Stimulated activated CD4-positive, alpha-beta T cell treated with anti-CD3 and anti-CD28 coated beads, TNF-alpha, amount 100 ng/mL, for 1 hour (primary cell): ENCODE measurements at places on chromosomes 6 and 20.

DNA sequence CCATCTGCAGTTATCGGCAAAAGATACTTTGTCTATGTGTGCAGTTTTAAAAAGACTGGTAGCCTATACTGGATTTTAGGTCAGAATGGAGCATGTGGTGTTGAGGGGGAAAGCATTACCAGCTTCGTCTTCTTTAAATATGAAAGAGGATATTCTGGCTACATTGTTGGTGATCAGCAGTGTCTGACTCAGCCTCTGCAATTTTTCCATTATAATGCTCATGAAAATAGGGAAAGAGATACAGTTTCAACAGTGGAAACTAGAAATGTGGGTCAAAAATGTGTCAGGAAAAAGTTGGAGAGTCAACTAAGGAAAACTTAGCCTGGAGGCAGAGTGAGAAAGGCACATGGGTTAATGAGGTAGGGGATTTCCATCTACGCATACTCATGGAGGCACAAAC lies 45.2 kb downstream of the HDGFL1 start:
- DNase-seq, result no peak

DNA sequence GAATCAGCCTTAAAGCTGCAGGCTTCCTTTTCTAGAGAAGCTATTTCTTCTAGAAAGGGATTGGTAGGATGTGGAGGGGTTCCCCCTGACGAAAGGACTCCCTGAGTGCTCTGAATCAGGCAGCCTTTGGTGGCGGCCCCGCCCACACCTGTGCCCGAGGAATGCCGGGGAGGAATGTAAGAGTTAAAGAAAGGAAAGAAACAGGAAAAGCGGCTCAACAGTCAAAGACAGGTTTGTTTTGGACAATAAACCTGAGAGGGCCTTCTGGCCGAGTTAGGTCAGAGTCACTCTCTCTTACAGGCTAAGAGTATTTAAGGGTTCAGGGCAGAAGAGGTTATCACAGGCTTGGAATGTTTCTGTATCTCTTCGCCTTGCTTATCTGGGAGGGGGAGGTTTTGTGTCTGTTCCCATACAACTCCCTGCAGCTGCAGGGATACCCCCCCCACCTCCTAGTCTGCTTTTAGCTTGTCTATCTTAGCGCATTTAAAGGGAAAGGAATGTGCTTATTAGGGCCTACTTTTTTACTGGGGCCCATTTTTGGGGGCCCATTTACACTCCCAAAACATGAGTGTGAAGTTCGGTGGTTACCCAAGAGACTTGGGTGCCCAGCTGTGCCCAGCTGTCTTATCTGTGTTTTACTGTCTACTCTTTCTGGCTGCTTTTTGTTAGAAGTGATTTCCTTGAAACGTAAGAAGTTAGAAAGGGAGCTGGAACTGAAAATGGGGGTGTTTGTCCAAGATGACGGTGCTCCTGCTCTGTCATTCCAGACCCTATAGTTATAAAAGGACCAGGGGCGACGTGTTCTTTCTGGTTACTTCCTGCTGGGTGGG lies 32.8 kb downstream of the DYNLT1 start:
- no peak for DNase-seq

DNA sequence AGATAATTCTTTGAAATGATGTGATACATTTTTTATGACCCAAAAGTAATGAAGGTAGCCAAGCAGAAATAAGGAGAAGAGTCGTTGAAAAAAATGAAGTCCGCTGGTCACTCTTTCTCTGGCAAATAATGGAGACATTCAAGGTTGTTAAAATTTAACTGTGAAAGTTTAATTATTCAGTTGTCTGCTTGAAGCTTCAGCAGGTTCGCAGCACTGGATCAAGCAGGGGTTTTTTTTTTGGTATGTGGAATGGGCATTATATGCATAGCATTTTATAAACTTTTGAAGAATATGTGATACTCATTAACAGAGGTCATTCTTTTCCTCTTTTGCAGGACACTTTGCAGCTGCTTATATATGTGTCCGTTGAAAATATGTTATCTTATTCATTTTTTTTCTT lies 21.6 kb upstream of the FUT9 start:
- no peak for DNase-seq

- no peak for DNase-seq
Observed at GRCh38 chr20:20037960-20038359, 14.3 kb downstream of the CRNKL1 start.

GRCh38 chr20:46108435-46108841 lies 9.7 kb upstream of the CD40 start:
- no peak for DNase-seq

GRCh38 chr6:159067334-159067733 lies 22.5 kb upstream of the TAGAP start:
- no peak for DNase-seq

- no peak for DNase-seq
Observed at GRCh38 chr6:20182069-20182468, 30.2 kb downstream of the MBOAT1 start.

GRCh38 chr6:21496196-21496595 lies 97.4 kb upstream of the SOX4 start:
- no peak for DNase-seq

DNA sequence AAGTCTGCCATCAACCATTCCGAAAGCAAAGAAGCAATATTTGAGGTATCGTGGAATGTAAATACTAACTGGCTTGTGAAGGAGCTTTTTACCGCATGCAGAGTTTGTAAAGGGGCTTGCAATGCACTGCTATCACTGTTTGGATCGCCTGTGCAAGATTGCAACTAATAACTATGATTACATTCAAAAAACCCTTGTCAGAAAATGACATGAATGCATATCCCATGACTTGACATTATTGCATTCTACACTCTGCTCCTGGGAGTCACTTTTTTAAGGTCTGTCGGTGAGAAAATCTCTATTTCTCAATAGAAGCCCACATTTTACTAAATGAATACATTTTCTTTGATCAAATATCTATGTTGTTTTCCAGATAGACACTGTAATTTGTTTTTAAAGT lies 335.4 kb upstream of the SPTLC3 start:
- DNase-seq, result no peak

DNA sequence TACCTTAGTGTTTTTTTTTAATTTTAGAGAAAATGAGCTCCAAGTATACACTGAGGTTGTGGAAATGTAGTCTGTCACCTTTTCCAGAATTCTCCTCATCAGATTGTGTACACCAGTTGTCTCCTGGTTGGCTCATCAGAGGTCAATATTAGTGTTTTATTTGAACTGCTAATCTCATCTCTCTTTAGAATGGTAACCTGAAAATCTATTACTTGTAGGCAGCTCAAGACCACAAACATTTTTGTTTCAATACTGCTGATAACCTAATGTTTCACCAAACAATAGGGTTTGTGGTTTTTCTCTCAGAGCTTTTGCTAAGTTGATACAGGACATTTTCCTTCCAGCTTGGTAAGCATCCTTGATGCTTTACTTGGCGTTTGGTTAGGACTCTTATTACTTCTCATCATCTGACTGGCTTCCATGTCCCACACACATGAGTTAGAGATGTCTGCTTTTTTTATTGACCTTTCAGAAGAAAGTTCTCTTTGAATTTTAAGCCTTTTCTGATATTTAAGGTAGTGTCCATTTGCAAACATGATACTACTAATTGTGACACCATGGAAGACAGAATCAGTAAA lies 15.1 kb downstream of the ADGRG6 start:
- no peak for DNase-seq

GRCh38 chr6:143559051-143559660 lies 47.6 kb upstream of the FUCA2 start:
- DNase-seq, result no peak

DNA sequence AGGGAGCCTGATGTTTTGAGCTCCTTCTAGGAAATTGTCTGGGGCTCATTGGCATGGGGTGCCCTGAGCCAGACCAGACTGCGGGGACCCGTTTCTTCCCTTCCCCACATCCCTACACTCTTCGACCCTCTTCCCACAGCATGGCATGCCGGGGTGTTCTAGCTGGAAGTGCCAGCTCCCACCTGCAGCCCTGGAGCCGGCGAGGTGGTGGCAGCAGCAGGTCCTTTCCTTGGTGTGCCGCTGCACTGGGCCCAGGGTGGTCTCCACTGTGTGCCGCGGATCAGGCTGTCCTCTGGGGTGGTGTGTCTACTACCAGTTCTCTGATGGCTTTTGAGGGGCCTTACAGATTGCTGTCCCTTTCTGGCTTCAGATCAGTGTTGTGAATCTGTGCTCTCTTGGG lies 7.5 kb upstream of the RWDD1 start:
- no peak for DNase-seq

DNA sequence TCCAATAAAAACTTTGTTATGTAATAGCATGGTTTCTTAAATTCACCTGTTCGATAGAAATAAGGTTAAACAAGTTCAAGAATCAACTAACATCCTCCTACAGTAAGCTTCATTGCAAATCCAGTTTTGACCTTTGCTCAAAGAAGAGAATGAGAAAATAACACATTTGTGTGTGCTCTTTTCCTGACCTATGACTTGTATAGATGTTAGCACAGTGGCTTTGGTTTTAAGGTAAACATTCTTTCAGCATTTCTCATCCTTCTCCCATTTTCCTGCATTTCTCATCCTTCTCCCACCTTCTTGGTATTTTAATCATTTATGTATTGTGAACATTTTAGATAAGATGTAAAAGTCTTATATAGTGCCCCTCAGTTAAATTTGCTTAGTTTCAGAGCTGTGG lies 73.9 kb downstream of the PLCB1 start:
- DNase-seq, result no peak

GRCh38 chr6:12334526-12335130 lies 44.5 kb downstream of the EDN1 start:
- no peak for DNase-seq

- DNase-seq, result no peak
Observed at GRCh38 chr20:13644010-13644409, 5.3 kb upstream of the TASP1 start.
